ENCODE measurements at places on chromosomes 7 and 10.

GRCh38 chr7:45652630-45653029, 78.5 kb downstream of the ADCY1 start:
- no peak for DNase-seq

GRCh38 chr10:103708627-103709288, 146.6 kb downstream of the SH3PXD2A start:
- DNase-seq, result no peak

DNA sequence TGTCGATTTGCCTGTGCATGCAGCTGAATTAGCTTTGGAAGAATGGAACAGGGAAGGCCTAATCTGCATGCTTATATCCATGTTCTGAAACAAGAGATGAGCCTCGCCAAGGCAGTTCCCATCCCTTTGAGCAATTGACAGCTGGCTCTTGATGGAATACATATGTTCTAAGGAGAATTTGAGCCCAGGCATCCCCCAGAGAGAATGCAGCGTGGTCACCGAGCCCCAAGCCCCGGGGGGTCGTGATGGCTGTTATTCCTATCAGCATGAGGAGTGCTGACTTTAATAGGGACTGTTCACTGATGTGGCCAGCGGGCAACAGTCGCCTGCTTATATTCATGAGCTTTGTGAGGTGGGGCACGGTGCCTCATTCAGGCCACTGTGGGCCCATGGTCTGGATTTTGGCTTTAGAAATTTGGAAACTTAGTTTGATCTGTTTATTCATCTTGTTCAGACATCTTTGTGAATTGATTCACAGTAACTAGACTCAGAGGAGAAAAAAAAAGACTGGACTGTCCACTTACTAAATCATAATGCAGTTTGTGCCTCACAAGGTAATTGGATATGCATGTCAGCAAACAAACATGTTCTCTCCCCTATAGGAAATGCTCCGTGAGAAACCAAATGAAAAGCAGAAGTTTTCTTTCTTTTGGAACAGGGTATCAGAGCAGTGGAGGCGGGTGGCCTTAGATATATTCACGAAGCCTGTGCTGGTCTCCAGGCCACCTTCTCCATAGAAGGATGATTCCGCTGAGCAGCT, 204.9 kb downstream of the CCDC3 start:
- no peak for DNase-seq

DNA sequence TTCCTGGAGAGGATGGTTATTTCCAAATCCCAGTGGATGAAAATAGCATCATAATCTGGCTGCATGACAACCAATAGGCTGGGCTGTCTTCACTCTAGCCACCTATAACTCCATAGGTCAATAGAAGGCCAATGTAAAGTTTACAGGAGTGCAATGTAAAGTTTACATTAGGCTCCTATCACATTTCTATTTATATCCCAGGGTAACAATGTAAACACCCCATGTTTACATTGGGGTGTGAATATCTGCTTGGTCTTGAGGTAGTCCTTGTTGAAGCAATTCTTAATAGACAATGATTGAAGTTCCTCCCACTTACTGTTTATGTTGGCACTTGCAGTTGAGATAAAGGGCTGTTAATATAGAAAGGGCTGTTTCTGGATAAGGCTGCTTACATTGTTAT, 21.5 kb downstream of the CH25H start:
- peak; percentile 11 for DNase-seq

GRCh38 chr10:36469585-36469984, 655.8 kb upstream of the ANKRD30A start:
- peak; percentile 69 for DNase-seq

DNA sequence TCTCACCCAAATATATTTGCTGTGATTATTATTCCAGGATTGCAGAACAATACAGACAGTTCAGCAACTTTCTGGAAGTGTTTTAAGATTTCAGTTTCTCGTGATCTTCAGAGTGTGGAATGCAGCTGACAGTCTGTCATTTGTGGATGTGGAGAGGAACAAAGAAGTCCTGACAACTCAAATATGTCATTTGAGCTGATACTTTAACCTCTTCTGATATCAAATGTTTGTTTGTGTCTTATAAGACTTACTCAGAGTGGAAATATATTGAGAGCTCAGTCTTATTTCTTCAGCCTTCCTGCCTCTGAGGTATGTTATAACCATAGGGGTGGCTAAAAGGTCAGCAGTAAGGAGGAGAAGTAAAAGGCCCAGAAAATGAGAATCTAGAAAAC, 96.4 kb downstream of the OSBPL3 start:
- no peak for DNase-seq

- DNase-seq, result peak; percentile 79
Measured at GRCh38 chr7:7858559-7858958, 110.0 kb upstream of the GLCCI1 start.

DNA sequence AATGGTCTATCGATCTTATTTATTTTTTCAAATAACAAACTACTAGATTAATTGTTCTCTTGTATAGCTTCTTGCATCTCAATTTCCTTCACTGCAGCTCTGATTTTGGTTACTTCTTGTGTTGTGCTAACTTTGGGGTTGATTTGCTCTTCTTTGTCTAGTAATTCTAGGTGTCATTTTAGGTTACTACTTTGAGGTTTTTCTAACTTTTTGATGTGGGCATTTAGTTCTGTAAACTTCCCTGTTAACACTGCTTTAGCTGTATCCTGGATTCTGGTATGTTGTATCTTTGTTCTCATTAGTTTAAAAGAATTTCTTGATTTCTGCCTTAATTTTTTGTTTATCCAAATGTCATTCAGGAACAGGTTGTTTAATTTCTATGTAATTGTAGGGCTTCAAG, 1188.0 kb downstream of the DNAJB9 start:
- no peak for DNase-seq

GRCh38 chr10:47331491-47331890, 9.2 kb downstream of the GDF2 start:
- DNase-seq, result no peak

GRCh38 chr7:99270702-99271101, 1.9 kb upstream of the MYH16 start:
- no peak for DNase-seq

DNA sequence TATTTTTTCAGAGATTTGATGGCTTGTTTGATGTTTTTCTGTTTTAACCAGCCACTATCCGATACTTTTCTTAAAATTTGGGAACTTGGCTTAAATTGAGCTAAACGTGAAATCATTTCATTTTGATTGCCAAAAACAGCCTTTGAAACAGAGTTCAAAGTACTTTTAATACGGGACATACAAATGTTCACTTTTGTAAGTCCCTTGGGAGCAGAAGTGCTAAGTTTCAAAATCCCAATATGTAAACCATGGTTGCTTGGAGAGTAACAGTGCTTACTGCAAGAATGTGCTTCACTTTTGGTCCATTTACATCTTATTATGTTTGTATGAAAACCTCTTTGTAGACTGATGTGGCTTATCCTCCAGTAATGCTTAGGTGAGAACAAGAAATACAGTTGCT, 10.9 kb downstream of the PNPLA8 start:
- DNase-seq, result no peak

DNA sequence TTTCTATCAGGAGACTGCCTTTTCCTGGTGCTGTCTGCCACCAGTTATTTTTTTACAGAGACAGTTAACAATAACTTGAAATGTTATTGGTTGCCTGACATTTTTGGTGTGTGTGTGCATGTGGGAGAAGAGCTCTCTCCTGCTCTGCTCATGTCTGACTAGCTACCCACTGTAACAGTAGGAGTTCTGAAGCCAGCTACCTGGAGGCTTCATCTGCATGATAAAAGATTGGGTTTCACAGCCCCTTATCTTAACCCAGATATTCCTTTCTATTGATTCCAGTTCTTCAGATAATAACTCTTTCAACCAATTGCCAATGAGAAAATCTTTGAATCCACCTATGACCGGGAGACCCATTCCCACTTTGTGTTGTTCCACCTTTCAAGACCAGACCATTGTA, 237.4 kb upstream of the PPP1R3A start:
- DNase-seq, result no peak

DNA sequence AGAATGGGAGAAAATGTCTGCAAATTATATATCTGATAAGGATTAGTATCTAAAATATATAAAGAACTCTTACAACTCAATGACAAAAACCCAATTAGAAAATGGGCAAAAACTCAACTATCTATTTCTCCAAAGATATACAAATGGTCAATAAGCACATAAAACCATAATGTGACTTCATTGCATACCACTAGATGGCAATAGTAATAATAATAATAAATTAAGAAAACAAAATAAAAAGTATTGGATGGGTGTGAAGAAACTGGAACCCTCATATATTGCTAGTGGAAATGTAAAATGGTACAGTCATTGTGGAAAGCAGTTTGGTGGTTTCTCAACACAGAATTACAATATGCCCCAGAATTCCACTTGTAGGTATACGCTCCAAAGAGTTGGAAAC, 98.8 kb downstream of the VIPR2 start:
- DNase-seq, result no peak

DNA sequence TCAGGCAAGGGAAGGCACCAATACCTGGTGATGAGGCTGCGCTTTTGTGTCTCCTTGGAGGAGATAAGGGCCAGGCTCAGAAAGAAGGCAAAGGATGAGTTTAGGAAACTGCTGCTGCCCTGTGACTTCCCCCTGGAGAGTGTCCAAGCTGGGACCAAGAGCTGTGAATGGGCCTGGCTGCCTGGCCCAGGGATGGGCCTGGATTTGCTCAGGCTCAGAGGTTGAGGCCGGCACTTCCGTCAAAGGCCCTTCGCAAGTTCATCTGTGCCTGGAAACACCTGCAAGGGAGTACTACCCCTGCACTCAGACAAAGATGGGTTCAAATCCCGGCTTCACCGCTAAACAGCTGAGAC, 50.5 kb upstream of the NANOS1 start:
- DNase-seq, result no peak

- peak; percentile 53 for DNase-seq
Measured at GRCh38 chr10:113681533-113682470, 2.1 kb downstream of the CASP7 start.

- no peak for DNase-seq
Measured at GRCh38 chr10:108031505-108031904, 867.0 kb upstream of the SORCS1 start.

DNA sequence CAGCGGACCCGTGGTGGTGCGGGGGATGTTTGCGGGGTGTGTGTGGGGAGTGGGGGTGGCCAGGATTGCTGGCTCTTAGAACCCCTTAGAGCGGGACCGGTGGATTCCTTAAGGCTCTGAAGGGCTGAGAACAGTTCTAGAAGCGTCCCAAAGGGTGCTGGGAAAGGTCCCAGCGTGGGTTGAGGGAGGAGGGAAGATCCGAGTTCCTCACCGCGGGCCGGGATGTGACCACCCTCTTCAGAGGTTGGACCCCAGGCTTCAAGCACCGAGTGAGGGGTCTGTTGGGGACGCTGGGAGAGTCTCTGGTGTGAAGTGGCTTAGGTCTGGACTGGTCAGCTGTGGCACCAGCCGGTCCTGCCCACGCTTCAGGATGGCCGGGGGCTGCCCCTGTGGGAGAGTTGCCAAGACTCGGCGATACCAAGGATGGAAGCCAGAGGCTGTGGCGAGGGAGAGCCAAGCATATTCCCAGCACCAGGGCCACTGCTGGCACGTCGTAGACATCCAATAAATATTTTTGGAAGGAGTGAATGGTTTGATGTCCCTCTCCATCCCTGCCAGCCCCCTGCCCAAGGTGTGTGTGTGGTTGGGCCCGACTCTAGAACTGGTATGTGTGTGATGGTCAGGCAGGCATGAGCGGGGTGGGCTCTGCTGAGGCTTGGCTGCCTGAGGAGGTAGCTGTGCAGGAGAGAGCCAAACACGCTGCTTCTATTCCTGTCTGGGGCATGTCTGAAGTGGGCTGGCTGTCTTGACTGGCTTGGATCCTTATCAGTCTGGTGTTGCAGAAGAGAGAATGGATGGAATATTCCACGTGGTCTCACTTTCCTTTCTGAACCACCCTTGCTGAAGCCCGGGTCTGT, 19.2 kb downstream of the ZNF775 start:
- DNase-seq, result no peak

- peak; percentile 48 for DNase-seq
Measured at GRCh38 chr10:50421026-50421719, 169.9 kb upstream of the ASAH2 start.

- peak; percentile 58 for DNase-seq
Measured at GRCh38 chr7:132422502-132423111, 153.7 kb downstream of the PLXNA4 start.

DNA sequence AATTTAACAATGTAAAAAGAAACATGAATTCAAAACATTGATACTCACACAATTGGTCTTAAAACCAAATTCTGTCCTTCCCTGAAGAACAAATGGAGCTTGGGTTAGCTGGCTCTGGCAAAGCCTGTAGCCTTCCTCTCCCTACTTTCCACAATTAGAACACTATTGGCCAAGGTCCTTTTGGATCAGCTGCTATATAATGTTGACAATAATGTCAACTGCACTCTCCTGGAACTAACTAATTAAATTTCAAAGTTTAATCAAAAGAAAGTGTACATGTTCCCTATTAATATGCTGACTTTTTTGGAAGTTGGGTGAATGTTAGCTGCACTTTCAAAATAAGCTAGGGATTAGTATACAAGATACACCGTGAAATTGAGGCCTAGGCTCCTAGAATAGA, 440.1 kb upstream of the NFE2L3 start:
- DNase-seq, result no peak

DNA sequence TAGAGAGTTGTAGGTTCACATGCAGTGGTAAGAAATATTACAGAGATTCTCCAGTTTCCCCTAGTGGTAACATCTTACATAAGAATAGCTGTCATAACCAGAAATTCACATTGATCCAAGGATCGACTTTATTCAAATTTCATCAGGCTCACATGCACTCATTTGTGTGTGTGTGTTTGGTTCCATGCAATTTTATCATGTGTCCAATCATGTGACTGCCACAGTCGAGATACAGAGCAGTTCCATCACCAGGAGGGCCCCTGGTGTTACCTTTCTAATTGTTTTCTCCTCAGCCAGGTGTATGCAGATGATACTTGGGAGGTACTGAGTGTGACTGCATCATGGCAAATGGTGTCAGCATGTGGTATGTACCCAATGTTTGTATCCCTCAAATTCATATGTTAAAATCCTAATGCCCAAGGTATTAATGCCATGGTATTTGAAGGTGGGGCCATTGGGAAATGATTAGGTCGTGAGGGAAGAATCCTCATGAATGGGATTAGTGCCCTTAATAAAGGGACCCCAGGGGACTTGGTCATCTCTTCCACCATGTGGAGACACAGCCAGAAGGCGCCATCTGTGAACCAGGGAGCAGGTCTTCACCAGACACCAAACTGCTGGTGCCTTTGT, 126.3 kb downstream of the CXCL12 start:
- DNase-seq, result no peak
